ENCODE measurements at places on chromosomes 3 and 15.
A peak's percentile ranks its signal among the peaks of the same experiment; 100 is the strongest.

DNA sequence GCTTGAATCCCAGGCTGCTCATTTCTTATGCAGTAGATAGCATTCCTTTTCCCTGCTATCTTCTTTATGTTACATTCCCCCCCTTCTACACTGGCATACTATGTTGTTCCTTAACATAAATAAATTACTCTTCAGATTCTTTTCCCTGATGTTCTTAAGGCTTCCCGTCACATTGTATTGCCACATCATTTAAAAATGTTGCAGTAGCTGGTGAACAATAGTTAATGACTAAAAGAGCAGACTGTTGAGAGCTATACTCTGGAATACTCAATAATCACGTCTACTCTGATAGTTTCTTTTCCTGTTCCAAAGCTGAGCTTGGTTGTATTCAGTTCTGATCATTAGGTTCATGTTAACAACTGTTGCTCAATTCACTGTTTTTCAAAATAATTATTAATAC is 219.9 kb downstream of the CHST2 start:
- no peak for DNase-seq

DNA sequence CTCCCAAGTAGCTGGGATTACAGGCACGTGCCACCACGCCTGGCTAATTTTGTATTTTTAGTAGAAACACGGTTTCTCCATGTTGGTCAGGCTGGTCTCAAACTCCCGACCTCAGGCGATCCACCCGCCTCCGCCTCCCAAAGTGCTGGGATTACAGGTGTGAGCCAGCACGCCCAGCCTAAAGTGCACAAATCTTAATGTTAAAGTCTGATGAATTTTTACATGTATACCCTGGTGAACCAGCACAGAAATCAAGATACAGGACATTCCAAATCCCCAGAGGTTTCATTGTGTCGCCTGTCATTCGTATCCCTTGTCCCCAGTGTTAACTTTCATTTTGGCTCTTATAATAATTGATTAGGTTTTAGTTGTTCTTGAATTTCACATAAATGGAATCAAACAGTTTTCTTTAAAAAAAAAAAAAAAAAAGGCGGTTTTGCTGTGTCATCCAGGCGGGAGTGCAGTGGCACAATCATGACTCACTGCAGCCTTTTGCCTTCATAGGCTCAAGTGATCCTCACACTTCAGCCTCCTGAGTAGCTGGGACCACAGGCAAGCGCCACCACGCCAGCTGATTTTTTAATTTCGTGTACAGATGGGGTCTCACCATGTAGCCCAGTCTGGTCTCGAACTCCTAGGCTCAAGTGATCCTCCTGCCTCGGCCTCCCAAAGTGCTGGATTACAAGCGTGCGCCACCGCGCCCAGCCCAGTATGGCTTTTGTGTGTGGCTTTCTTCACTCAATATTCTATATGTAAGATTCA is 1.5 kb upstream of the TM4SF19 start:
- DNase-seq: peak; percentile 78

GRCh38 chr3:146160321-146160963 is 542 bp downstream of the PLOD2 start:
- no peak for DNase-seq

- DNase-seq: no peak
Measured at GRCh38 chr15:94917068-94917467, 685.7 kb downstream of the MCTP2 start.

GRCh38 chr3:42937334-42937733 is 31.4 kb downstream of the ZNF662 start:
- no peak for DNase-seq

DNA sequence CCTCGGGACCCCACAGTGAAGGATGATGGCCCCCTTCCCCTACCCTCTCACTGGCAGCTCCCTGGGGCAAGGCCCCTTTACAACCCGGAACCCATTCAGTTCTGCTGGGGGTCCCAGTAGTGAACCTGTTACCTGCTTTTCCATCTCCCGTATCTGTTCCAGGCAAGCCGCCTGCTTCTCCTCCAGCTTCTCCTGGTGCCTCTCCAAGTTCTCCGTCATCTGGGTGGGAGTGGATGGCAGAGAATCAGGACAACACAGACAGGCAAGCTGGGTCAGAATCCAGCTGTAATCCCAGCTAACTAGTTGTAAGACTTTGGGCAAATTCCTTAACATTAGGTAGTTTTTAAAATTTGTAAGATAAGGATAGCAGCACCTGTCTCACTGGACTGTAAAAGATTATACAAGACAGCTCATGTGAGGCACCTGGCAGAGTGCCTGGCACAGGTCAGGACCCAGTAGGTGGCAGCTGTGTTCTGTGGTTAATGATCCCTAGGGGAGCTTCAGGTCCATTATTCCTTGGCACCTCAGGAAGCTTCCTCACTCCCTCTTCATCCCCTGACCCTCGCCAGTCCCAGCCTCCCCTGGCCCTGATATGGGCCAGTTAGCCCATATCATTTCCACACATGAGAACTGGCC is 6.4 kb upstream of the ANKRD63 start:
- no peak for DNase-seq

- no peak for DNase-seq
Measured at GRCh38 chr15:36256404-36256807, 323.0 kb upstream of the CDIN1 start.

- DNase-seq: no peak
Measured at GRCh38 chr3:25429361-25430286, 1.6 kb downstream of the RARB start.

GRCh38 chr3:145490088-145491048 is 670.6 kb downstream of the PLOD2 start:
- DNase-seq: no peak

- no peak for DNase-seq
Measured at GRCh38 chr3:160369784-160370183, 29.2 kb downstream of the IFT80 start.

GRCh38 chr3:48299746-48300712 is 33.4 kb downstream of the SPINK8 start:
- peak; percentile 32 for DNase-seq
